Stimulated activated CD4-positive, alpha-beta T cell treated with anti-CD3 and anti-CD28 coated beads, TNF-alpha, amount 100 ng/mL, for 24 hours (primary cell): ENCODE measurements at places on chromosomes 2 and 18.

DNA sequence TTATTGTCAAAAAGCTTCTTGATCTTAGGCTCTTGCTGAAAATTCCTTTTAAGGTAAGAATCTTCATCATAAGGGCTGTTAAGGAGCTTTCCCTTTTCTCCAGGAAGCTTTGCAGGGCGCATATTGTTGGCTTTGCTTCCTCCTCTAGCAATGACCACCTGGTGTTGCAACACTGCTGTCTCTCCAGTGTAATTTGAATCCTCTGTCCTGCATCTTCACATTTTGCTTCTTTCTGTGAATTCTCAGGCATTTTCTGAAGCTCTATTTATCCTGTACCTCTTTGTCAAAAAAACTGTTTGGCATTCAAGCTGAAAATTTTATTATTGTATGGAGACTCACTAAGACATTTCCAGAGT lies 533.1 kb upstream of the CHAC2 start:
- DNase-seq, result no peak

DNA sequence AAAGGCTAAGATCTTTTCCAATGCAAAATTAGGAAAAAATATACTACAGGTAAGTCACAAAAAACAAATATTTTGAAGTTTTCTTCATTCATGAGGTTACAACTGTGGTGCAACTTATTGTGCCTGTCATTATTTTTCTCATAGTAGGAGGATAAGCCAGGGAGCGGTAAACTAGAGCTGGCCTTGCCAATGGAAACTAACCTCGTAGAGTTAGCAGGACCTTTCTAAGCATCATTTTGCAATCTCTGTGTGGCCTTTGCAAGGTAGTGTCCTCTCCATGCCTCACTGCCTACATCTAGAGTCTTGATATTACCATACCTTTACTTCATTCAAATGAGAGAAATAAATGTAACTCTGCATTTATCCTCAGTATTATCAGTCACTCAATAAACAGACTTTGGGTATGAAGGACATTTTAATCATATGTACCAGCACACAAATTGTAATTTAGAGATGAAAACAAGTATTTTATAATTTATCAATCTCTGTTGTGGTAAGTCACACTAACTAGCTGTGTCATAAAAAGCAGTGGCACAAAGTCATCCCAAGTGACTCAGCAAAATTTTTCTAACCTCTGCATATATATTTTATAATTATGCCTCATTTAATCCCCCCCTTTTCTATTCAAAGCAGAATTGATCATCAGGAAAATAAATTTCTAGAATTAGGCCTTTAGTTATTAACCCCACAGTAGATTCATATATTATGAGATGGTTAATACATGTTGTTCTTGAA lies 47.0 kb downstream of the LANCL1 start:
- no peak for DNase-seq

DNA sequence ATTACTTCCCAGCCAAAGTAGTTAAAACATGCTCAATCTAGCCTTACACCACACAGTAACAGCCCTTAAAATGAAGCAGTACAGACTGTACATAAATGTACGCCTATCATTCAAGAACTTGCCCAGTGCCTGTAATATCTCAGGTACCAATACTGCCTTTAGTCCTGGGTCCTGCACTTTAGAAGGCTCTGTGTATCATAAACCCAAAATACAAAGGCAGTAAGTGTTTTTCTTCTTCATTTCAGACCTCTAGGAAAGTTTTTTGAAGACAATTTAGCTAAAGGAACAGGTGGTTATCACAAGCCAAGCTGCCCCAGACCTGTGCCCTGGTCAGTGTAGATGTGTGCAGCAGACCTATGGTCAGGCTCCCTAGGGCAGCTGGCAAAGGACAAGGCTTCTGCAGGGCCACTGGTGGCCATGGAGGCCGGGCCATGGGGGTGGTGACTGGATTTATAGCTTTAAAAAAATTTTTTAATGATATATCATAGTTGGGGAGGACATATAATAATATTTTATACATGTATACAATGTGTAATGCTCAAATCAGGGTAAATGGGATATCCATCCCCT lies 18.8 kb downstream of the LPIN2 start:
- DNase-seq, result no peak

DNA sequence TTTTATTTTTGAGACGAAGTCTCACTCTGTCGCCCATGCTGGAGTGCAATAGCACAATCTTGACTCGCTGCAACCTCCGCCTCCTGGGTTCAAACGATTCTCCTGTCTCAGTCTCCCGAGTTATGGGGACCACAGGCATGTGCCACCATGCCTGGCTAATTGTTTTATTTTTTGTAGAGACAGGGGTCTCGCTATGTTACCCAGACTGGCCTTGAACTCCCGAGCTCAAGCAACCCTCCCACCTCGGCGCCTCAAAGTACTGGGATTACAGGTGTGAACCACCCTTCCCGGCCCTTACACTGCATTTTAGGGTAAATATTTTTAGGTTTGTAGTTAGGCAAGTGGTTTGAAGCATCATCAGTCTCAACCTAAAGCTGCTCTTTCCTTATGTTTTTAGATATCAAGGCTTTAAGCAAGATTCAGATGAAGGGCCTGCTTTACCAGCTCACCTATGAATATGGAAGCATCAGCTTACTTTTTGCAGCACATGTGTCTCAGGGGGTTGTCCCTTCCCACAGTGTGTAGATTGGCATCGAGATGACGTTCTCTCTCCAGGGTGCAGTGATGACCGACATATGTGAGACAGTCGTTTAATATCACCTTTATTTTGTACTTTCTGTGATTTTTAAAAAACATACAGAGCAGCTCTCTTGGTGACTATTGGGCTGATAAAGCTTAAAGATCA lies 47.2 kb downstream of the ATIC start:
- DNase-seq, result no peak

DNA sequence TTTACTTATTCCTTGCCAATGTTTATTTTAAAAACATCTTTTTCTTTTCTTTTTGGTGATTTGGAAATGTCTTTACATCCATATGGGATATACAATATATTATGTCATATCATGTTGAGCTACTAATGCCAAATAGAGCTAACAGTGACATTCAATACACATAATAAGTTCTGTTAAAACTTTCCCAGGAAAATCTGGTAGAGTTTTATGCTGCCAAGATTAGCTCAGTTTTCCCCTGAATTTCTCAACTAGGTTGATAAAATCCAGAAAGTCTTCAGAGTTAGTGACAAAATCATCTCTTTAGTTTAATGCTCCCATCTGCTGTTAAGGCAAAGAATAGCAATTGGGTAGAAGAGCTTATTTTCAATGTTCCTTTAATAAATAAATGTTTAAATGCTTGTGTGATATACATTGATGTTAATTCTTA lies 9.9 kb downstream of the COL3A1 start:
- DNase-seq, result no peak

- no peak for DNase-seq
These were observed 43.1 kb upstream of the TGFA start for GRCh38 chr2:70596739-70597138.

DNA sequence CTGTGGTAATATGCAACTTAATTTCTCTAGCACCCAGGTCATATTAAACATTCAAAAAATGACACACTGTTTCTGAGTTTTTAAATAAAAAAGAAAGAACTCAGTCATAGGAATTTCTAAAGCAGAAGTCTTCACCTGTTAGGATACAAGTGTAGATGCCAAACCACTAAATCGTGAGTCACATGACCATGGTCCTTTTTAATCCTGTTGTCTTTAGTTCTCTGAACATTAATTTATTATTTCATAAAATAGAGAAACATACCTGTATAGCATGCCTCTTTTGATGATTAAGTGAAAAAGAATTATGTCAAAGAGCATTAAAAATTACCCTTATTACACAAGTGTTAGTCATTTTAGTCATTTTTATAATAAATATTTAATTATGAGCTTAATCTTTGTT lies 398.8 kb downstream of the CCDC85A start:
- no peak for DNase-seq

GRCh38 chr18:37270038-37270665 lies 295.4 kb downstream of the CELF4 start:
- no peak for DNase-seq

- DNase-seq, result no peak
These were observed 135.7 kb downstream of the EVA1A start for GRCh38 chr2:75424936-75425619.

- no peak for DNase-seq
These were observed 29.8 kb upstream of the METTL21A start for GRCh38 chr2:207655000-207655399.

GRCh38 chr2:135337071-135337470 lies 193.9 kb downstream of the ZRANB3 start:
- DNase-seq, result no peak

DNA sequence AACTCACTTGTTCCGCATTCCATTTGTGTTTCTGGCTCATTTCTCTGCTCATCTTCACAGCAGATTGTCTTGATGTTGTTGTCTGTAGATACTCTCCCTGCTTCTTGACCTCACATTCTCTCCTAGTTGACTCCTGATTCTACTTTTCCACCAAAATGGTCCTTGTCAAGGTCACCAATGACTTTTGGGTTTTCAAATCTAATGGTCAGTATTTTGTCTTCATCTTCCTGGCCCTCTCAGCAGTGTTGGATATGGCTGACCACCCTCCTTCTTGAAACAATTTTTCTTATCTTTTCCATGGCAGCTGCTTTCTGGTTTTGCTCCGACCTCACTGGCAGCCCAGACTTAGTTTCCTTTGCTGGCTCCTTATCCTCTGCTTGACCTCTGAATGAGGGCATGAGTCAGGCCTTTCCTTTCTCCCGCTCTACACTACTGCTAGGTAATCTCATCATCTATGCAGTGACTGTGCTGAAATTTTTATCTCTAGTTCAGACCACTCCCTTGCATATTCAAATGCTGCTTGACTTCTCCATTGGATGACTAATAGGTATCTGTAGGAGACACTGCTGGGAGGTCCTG lies 386.6 kb upstream of the SPRED2 start:
- DNase-seq, result no peak

GRCh38 chr2:39703181-39703872 lies 37.6 kb downstream of the TMEM178A start:
- DNase-seq, result no peak

DNA sequence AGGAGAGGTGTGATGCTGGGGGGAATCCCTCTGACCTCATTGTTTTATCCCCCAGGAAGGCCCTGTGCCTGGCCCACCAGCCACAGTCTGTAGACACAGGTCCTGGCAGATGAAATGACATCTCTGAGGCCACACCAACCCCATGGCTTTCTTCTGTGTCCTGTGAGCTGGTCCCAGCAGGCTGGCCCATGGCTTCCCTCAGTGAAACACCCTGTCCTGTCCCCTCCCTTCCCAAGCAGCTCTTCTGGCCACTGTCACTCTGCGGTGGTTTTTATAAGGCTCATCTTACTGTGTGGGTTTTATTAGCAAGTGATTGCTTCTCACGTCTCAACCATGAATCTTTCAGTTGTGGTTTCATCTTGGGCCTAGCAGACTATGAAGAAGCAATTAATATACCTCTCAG lies 102.8 kb upstream of the STPG4 start:
- no peak for DNase-seq

- no peak for DNase-seq
These were observed 75.9 kb downstream of the ITGB1BP1 start for GRCh38 chr2:9347411-9347881.

GRCh38 chr2:109370399-109371035 lies 241.5 kb downstream of the SH3RF3 start:
- no peak for DNase-seq

GRCh38 chr18:9746958-9747357 lies 38.9 kb downstream of the RAB31 start:
- no peak for DNase-seq

DNA sequence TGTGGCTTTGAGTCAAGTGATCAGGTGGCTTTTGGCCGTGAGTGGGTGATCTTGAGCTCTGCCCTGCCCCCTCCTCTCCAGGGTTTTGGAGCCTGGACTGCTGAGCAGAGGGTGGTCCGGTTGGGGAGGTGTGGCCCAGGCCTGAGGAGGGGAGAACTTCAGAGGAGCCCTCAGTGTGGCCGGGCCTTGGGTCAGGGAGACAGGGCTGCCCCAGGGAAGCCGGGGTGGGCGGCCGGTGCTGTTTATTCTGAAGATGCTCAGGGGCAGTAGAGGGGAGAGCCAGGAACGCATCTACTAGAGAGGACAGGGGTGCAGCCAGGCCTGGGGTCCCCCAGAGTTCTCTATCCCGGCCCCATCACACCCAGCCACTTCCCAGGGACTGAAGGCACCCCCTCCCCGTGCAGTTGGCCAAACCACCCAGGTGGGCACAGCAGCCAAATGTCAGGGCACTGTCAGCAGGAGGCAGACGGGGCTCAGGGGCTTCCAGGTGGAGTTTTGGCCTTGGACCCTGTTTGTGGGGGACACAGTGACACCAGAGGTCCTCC lies 963 bp downstream of the ERFE start:
- no peak for DNase-seq

DNA sequence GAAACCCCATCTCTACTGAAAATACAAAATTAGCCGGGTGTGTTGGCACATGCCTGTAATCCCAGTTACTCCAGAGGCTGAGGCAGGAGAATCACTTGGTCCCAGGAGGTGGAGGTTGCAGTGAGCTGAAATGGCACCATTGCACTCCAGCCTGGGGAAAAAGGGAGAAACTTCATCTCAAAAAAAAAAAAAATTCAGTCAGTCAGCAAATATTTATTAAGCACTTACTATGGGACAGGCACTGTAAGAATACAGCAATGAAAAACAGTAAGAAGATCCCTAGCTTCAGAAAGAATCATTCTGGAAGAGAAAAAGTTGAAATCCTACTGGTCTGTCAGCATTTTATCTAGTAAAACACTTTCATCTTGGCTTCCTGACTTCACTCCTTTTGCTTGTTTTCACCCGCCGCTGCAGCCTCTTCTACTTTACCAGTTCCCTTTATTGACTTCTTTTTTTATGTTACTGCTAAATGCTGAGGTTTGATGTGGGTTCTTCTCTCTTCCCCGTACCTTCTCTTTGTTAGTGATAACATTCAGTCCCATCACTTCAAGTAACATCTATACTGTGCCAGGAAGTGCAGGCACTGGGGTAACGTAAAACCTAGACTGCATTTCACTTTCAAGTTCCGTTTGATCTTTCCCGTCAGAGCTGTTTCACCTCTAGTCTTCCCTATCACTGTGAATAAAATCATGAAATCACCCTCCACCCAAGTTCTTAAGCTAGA lies 10.8 kb upstream of the TAF4B start:
- DNase-seq, result peak; percentile 21

DNA sequence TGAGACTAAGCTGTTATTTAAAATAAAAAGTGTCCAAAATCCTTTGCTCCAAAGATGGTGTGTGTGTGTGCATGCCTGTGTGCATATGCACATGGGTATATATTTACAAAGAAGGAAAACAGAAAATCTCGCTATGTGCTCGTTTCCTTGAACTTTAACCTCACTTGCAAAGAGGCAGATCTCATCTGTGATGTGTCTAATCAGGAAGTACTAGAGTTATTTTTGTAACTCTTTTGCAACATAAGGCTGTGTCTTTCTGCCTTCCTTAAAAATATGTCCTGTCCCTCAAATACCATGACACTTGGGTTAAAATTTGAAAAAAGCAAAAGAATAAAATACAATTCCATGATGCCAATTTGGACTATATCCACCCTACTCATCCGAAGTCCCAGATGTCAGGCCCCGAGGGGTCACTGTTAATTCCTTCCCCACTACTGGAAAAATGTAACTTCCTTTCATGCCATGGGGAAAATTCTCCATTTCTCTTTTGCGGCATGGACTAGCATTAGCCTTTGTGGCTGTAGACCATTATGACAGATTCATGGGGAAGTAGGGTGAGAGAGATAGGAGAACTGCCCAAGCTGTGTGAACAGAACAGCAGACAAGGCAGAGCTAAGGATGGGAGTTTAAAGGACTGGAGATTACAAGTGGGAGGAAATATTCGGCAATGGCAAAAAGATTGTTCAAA lies 191.3 kb downstream of the MYO1B start:
- no peak for DNase-seq

- peak; percentile 40 for DNase-seq
These were observed 8.6 kb upstream of the IL36A start for GRCh38 chr2:112996635-112997034.

GRCh38 chr2:107281637-107282036 lies 395.7 kb upstream of the ST6GAL2 start:
- DNase-seq, result no peak
